ENCODE measurements at places on chromosomes 6 and 20.

- no peak for DNase-seq
Observed at GRCh38 chr20:59785986-59786795, 147.2 kb downstream of the SYCP2 start.

DNA sequence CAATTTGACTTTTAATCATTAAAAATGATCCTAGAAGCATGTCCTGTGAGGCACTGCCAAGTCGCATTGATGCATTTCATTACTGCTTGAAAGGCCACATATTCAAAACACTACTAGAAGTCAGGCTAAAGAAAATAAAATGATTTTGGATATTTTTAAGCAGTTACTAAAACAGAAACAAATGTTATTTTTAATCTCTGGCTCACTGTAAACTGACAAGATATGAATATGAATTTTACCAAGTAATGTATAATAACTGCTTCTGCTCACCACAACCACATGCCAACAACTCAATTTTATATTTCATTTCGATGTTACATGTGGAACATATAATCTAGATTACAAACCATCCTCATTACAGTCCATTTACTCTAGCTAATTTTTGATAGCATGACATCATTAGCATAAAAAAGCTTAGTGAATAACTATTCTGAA, 90.6 kb downstream of the ATXN1 start:
- DNase-seq: no peak

GRCh38 chr6:146041282-146041681, 12.4 kb downstream of the GRM1 start:
- no peak for DNase-seq

GRCh38 chr6:42434237-42434636, 17.5 kb downstream of the TRERF1 start:
- no peak for DNase-seq

DNA sequence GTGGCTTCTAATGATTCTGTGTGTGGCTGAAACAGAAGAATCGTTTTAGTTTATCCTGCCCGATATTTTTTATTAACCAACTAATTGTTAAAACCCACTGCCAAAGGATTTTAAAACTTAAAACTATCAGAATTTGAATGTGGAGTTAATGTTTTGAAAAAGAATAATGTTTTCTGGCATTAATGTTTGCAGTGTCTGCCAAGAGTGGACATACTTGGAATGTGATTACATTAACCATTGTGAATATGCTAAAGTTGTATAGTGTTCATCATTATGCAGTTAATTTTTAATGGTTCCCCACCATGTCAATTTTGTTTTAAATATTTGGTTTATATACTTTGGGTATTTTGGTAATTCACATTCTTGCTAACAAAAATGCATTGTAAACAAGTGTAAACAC, 24.4 kb downstream of the DCBLD1 start:
- DNase-seq: no peak

GRCh38 chr20:63064310-63064709, 57.5 kb upstream of the BHLHE23 start:
- no peak for DNase-seq
